ENCODE measurements at places on chromosomes 2 and 18.

GRCh38 chr2:89850881-89851582 is 1159.6 kb downstream of the RPIA start:
- DNase-seq, result no peak

- DNase-seq, result no peak
Measured at GRCh38 chr2:64950226-64951160, 38.7 kb upstream of the SLC1A4 start.

- DNase-seq, result no peak
Measured at GRCh38 chr2:15674637-15675455, 83.2 kb downstream of the DDX1 start.

DNA sequence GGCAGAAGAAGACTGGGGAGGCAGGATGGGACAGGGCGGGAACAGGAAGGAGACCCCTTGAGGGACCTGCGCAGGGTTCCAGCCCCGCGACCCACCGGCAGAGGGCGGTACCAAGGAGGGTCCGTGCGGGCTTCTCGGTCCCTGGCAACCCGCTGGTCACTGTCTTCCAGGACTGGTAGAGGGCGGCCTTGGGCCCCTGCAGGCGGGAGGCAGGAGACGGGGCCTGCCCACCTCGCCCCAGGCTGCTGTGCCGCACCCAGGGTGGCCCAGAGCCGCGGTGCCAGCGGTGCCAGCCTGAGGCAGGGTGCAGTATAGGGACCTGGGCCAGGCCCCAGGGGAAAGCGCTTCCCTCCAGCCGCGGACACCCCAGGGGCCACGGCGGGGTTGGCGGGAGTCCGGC is 34.5 kb downstream of the NEURL3 start:
- no peak for DNase-seq

- DNase-seq, result no peak
Measured at GRCh38 chr18:44881461-44882162, 200.9 kb downstream of the SETBP1 start.

GRCh38 chr2:160835166-160835565 is 325.1 kb upstream of the TANK start:
- DNase-seq, result no peak

GRCh38 chr2:220096406-220096805 is 469.0 kb downstream of the SLC4A3 start:
- no peak for DNase-seq

DNA sequence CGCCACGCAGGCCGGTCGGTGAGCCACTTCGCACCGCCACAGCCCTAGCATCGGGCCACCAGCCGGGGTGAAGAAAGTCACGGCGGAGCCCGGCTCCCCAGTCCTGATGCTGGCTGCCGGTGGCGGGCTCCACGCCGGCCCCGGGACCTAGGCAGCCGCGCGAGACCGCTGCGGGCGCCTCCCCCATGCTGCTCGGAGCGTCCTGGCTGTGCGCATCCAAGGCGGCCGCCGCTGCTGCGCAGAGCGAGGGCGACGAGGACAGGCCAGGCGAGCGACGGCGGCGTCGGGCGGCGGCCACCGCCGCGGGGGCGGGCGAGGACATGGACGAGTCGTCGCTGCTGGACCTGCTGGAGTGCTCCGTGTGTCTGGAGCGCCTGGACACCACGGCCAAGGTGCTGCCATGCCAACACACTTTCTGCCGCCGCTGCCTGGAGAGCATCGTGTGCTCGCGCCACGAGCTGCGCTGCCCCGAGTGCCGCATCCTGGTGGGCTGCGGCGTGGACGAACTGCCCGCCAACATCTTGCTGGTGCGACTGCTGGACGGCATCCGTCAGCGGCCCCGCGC is 433 bp downstream of the SH3RF3 start:
- DNase-seq, result no peak
